T-cell (primary cell): ENCODE measurements at places on chromosomes 6 and 20.

DNA sequence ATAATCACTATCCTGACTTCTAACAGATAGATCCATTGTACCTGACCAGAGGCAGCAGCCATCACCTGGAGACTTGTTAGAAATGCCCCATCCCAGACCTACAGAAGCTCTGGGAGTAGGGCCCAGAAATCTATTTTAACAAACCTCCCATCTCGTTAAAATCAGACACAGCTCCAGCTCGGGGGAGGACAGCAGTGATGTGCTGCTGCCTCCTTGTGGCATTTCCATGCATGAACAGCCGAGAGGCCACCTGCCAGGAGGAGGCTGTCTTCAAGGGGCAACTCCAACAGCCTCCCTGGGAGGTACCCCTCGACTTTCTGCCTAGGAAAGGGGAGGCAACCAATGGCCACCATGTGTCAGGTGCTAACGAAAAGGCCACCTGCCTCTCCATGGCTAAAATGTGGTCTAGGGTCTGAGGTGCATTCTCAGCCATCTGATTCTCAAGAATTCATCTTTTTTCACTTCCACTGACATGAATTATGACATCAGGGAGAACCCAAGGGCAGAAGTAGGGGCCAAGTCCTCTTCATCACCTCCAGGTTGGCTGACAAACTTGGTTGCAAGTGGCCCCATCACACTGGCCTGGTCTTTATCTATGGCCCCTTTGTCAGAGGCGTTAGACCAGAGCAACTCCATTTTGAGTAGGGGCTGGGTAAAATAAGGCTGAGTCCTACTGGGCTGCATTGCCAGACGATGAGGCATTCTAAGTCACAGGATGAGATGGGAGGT lies 12.2 kb upstream of the KCNK15 start:
- peak; percentile 77 for DNase-seq

GRCh38 chr6:15335385-15335784 lies 89.5 kb downstream of the JARID2 start:
- no peak for DNase-seq

DNA sequence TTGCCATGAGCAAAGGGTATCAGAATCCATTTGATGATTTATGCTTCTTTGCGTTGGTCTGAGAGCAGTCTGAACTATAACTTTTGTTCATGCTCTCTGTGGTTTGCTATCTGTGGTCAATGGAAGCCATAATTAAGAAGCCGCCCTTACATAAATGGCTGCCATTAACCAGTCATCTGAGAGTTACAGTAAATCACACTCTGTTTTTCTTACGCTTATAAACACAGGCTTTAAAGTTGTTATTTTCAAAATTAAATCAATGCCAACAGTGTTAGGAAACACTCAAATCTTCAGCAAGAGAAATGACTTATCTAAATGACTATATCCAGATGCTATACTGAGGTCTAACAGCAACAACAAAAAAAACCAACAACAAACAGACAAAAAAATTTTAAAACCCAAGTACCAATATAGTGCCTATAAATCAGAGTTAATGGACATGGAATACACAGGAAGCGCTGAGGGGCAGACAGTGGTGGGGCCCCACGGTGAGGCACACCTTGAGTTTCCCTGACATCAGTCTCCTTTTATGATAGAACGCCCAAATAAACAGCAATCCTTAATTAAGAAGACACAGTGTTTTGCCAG lies 108.0 kb upstream of the C6orf118 start:
- no peak for DNase-seq

DNA sequence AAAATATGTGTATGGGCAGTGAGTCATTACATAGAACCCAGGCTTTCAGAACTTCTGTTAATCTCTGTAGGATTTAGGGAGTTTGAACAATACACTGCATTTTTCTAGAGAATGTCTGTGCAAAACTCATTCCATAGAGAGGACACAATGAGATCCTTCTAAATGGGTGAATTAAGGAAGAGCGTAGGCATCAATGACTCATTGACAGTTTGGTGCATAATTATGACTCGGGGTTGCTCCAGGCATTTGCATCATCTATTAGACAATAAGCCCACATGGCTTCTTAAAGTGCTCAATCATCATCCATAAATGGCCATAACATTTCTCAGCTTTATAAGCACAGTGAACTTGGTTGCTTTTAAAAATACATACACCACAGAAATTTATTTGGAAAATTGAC lies 625.5 kb downstream of the CDH26 start:
- DNase-seq: no peak

DNA sequence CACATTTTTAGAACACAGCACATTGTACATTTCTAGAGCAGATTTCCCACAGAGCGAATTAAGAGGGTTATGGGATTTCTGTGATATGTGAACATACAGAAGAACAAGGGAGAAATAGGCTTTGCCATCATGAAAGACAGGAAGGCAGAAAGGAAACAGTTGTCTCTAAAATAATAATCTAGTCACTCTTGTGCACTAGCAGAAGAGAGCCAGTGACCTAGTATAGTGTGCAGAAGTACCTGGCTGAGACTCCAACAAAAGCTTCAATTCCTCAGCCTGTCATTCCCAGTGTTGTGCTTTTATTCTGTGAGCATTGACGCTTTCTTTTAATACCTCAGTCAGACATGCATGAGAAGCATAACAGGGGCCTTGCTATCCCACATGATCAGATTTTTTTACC lies 17.8 kb upstream of the DCBLD1 start:
- no peak for DNase-seq

DNA sequence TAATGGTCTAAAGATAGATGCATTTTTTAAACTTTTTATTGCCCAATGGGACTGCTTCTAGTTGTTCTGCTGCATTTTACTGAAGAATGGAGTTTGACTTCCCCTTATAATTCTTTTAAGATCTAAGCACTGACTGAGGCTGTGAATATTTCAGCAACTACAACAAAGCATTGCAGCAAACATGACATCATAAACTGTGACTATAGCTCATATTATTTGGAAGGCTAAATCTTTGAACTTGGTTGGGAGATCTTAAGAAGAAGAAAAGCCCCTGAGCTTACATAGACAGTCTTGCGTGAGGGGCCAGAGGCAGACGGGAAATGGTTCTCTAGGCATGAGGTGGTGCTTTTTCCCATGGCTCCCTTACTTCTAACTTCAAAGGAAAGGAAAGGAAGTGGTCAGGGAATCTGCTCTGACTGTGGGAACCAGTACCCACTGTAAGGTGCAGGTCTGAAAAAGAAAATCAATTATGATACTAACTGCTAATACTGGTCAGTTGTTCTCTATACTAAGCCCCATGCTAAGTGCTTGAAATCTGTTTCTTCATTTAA lies 14.8 kb downstream of the HEY2 start:
- DNase-seq: no peak

DNA sequence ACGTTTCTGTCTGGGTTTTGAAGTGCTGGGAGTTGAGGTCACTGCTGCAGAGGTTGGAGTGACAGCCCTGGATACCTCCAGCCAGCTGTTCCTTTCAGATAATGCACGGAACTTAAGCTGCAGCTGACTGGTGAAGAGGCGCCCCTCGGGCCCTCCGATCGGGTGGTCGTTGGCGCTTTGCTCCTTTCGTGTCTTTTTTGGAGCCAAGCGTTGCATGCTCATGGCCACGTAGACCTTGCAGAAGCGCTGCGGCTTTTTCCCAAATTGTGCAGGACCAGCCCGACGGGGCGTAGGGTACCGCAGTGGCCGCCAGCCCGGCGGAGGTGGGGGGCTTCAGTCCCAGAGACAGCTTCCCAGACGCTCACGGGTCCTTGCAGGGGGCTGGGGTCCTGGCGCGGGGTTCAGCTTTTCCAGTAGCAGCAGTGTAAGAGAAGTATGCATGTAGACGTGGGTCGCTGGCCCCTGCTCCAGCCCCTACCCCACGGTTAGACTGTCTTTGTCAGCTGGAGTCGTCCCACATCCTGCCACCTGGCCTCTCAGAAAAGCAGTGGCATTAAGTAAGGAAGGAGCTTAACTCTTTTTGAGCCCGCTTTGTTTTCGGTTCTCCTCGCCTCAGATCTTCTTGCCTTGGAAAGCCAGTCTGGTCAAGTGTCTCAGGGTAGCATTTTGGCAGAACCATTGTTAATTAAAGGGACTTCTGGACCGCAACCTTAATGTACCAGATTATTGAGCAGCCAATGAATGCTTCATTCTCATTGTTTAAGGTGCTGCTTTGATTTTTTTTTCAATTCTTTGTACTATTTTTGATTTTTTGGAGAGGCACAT lies 838 bp downstream of the TNFAIP3 start:
- peak; percentile 64 for DNase-seq

DNA sequence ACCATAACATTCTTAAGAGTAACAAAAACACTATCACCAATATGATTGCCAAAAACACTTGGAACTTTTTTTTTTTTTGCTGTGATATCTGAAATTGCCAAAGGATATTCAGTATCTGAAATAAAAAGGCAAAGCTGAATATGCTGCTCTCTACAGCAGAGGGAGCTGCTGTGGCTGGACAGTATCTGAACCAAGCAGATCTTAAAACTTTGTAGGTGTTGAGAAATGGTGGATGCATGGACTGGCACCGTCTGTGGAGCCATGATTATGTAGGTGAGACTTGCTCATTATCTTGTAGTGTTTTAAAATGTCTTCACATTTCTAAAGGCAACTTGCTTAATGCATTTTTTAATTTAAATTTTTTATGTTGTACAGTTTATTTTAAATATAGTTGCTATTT lies 9.2 kb downstream of the PDCD2 start:
- DNase-seq: no peak

- DNase-seq: no peak
These were observed 23.6 kb upstream of the ANKRD60 start for GRCh38 chr20:58251979-58252591.

DNA sequence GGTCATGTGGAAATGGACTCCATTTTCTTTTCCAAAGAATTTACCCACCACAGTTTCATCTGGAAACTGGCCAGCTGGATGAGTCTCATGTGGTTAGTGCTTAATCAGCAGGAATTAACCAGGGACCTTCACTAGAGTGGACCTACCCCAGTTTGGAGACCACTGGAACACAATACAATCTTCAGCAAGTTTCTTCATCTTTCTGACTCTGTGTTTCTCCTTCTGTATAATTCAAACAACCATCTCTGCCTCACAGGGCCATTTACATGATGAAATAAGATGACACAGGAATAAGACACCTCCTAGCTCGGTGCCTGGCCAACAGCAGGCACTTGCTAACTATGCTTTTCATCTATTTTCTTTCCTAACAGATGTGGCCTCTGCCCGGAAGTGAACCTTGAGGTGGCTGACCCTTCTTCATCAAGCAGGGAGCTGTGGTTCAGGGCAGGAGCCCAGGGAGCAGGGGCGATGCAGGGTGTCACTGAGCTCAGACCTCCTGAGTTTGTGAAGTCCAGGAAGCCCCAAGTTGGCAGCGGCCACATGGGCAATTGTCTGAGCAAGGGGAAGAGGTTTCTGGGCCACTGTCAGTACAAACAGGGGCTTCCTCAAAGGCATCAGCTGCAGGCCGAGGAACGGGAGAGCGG lies 98.8 kb downstream of the SOD2 start:
- DNase-seq: no peak

DNA sequence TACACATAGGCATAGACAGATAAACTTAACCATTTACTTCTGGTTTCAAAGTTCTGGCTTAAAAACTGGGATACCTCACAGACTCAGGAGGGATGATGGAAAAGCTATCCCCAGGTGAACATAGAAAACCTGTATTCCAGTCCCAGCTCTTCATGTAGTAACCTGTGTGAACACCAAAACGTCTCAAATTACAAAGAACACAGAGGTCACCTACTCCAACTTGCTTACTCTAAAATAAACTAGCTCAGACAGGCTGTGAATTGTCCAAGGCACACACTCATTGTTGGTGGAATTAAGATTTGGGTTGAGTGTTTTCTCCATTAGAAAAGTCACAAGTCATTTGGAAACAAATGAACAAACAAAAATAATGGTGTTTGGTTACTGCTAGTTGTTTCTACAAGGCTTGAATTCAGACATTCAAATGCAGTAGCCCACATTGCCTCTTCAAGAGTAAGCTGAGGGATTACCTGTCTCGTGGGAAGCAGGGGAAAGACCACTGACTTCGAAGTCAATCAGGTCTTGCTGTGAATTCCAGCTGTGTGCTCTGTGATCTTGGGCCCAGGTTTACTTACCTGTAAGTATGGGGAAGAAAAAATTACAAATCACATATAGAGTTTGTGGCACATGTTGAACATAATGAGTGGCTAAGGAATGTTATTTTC lies 48.2 kb upstream of the LRRC1 start:
- no peak for DNase-seq

DNA sequence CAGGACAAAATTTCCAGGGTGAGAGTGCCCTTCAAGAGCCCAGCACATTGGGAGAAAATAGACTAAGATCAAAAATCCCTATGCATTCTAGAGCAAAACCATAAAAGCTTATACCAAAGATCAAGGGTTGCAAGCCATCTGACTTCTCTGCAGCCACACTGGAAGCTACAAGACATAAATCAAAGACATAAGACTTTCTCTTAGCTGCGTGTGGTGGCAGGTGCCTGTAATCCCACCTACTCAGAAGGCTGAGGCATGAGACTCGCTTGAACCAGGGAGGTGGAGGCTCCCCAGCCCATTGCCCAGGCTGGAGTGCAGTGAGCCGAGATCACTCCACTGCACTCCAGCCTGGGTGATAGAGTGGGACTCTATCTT lies 91.9 kb upstream of the NXT1 start:
- DNase-seq: no peak

DNA sequence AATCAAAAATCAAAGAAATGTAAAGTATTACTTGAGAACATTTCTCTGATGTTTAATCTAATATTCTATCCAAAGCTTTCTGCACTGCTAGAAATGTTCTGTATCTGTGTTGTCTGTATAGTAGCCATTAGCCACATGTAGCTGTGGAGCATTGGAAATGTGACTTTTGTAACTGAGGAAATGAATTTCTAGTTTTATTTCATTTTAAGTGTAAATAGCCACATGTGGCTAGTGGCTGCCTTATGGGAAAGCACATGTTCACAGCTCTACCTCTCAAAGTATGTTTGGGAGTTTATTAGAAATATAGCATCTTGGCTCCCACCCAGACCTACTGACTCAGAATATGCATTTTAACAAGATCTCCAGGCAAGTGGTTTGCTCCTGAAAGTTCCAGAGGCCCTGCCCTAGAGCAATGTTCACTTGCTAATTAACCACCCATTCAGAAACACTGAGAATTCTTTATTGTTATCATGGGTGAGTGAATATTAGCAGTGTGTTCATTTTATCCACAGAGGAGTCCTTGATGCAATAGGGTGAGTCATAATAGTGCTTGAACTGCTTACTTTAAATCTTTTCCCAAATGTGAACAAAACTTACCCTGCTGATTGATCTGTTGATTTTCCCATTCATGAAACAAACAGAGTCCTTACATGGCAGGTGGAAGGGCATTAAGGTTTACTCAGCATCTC lies 282.7 kb downstream of the PLCB1 start:
- no peak for DNase-seq

DNA sequence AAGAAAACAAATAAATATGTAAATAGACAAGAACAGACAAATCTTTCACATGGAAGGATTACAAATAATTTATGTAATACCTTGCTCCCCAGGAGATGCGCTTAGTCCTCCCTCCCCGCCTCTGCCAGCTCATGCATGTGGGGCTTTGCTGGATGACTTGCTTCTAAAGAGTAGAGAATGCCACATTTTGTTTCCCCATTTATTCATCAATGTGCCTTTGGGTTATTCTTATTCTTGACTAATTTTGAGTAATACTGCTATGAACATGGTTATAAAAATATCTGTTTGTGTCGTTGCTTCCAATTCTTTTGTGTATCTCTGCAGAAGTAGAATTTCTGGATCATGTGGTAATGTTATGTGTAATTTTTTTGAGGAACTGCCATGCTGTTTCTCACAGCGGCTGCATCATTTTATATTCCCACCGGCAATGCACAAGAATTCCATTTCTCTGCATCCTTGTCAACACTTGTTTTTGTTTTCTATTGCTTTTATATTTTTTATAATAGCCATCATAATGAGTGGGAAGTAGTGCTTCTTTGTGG lies 23.8 kb upstream of the DUSP22 start:
- no peak for DNase-seq

- no peak for DNase-seq
These were observed 132.5 kb upstream of the PHACTR3 start for GRCh38 chr20:59471653-59472421.
